ENCODE measurements at places on chromosomes 3 and 15. TPM values are rescaled to one million over a fixed set of nuclear protein-coding genes. Genes with fewer than 3 reads are reported as not detected.

GRCh38 chr3:19888428-19889152 lies 45.4 kb downstream of the EFHB start:
- DNase-seq, result no peak

GRCh38 chr15:33968224-33968623 lies at the start of gene CHRM5:
CHRM5 (plus strand) TSS chr15:33968497; CDS start chr15:34062718, 94,221 bp downstream.
- DNase-seq, result no peak

DNA sequence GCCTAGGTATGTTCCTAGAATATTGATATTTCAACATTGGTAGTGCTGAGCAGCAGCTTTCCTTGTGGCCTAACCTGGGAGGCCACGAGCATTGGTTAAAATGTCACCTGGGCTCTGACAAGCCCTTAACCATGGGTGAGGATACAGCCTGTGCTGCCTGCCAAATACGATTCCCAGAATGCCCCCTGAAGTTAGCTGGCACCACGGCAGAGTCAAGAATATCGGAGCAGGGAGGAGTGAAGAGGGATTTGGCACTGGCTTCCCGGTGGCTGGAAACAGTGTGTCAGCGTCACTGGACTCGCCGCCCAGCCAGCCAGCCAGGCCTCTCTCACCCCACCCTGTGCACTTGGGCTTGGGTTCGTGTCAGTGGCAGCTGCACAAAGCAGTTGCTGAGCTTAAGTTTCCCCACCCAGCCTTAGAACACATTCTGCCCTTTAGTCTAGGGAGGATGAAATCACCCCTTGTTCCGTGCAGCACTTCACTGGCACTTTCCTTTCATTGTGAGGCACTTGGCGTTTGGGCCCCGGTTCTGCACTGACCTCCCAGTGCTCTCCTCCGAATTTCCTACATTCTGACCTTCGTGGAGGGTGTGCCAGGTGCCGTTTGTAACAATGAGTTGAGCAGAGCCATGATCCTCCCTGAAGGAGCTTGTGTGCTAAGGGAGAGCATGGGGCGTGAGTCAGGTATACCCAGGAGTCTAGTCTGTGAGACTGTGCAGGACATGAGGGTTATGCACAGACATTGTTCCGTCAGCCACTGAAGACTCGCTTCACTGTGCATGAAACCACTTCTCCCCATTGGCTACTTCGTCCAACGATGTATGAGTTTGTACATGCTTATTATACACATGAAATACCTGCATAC lies 152.8 kb upstream of the BHLHE40 start:
- no peak for DNase-seq

Gene CADPS
- polyA plus RNA-seq, result not detected
